ENCODE measurements at places on chromosomes 5 and 9. TPM values are rescaled to one million over a fixed set of nuclear protein-coding genes. Genes with fewer than 3 reads are reported as not detected.
A peak's percentile ranks its signal among the peaks of the same experiment; 100 is the strongest.

DNA sequence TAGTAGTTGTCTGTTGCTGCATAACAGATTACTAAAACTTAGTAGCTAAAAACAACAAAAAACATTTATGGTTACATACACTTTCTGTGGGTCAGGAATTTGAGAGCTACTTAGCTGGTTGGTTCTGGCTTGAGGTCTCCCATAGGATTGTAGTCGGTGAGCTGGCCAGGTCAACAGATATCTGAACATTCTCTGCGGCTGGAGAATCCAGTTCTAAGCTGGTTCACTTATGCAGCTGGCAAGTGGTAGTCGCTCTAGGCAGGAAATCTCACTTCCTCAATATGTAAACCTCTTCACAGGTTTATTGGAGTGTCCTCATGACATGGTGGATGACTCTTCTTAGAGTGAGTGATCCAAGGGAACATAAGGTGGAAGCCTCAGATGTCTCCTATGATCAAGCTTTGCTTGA, 65.7 kb upstream of the TNFAIP8 start:
- H3K27ac ChIP-seq, result no peak overlapping the region
- no peaks in the 10 kb centered on the region for H3K27me3 ChIP-seq
- no peaks in the 10 kb centered on the region for H3K36me3 ChIP-seq
- no peak overlapping the region for H3K4me3 ChIP-seq
- DNase-seq, result peak; percentile 18

- no peak overlapping the region for H3K4me3 ChIP-seq
- no peaks in the 10 kb centered on the region for H3K27me3 ChIP-seq
- no peak for DNase-seq
- no peaks in the 10 kb centered on the region for H3K4me1 ChIP-seq
These were observed 212.4 kb downstream of the LRRC70 start for GRCh38 chr5:62791059-62791458.

- H3K4me3 ChIP-seq, result no peak overlapping the region
- DNase-seq, result no peak
- H3K27ac ChIP-seq, result no peak overlapping the region
- peaks cover 9% of the 10 kb centered on the region for H3K4me1 ChIP-seq
- peaks cover 3% of the 10 kb centered on the region for H3K36me3 ChIP-seq
- no peaks in the 10 kb centered on the region for H3K27me3 ChIP-seq
These were observed 38.4 kb downstream of the ZNF608 start for GRCh38 chr5:124708086-124708485.

Gene ADGRD2
- not detected for polyA plus RNA-seq
